ENCODE measurements at places on chromosomes 6 and 20. TPM values are rescaled to one million over a fixed set of nuclear protein-coding genes. Genes with fewer than 3 reads are reported as not detected.

Gene CYP24A1
- not detected for polyA plus RNA-seq

DNA sequence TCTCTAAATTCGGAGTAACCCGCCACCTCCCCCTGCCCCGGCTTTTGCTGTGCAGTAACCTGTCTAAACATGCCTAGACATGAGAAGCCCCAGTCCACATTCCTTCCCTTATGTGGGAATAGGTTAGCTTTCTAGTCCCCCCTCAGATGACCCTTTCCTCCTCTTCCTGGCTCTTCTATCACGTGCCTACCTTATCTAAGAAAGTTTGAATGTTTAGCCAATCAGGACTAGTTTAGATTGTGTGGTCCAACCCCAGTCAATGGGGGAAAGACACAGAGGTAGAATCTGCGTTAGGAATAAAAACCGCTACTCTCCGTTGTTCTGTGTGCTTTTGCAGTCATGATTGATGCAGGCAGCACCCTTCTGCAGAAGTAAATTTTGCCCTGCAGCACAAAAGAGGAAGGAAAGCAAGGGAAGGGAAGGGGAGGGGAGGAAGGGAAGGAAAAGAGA, 69.0 kb upstream of the CD93 start:
- no peaks in the 10 kb centered on the region for H3K36me3 ChIP-seq
- peaks cover 23% of the 10 kb centered on the region for H3K4me1 ChIP-seq
- no peak overlapping the region for H3K4me3 ChIP-seq
- no peak for DNase-seq
- H3K27me3 ChIP-seq: no peaks in the 10 kb centered on the region

Gene TNNC2
- polyA plus RNA-seq: 0.53 TPM

DNA sequence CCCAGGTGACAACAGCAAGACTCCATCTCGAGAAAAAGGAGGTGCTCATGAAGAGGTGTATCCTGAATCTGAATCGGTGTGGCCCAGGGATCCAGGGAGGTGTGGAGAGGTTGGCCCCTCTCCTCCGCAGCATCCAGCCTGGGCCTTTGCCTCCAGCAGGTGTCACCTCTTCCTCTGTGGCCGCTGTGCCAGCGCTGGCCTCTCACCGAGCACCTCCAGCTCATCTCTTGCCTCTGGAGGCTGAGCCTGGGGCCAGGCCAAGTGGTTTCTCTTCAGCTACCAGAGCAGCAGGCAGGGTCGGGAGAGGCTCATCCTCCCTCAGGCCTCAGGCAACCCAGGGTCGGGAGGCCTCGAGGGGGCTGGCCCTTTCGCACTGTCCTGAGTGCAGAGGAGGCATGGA, 1.2 kb upstream of the COL20A1 start:
- peaks cover 21% of the 10 kb centered on the region for H3K27me3 ChIP-seq
- peaks cover 24% of the 10 kb centered on the region for H3K36me3 ChIP-seq
- no peak overlapping the region for H3K4me3 ChIP-seq
- H3K27ac ChIP-seq: no peak overlapping the region
- H3K4me1 ChIP-seq: no peaks in the 10 kb centered on the region
- no peak for DNase-seq

Gene VGLL2
- polyA plus RNA-seq: not detected

DNA sequence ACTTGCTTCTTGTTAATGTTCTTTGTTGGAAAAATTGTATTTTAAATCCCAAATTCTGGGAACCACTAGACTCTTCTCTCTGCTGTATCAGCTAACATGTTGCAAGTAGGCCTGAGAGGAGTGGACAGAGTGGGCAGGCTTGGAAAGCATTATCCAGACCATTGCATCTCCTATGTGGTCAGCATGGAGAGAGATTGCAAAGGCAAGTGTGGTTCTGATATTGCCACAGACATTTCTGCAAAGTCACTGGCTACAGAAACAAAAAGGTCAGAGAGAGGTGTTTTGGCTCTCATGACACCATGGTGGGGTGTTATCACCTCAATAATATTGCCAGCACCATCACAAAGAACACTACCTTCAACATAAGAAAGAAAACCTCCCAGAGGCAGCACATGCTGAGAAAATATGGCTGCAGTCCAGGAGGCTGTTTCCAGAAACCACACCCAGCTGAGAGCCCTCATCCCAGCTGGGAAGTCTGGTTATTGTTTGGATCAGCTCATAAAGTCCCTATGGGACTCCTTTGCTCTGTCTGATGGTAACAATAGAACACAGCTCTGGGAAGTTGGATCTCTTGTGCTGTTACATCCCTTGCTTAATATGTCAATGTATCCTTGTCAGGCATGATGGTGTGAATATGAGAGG, 78.2 kb upstream of the TBX18 start:
- H3K36me3 ChIP-seq: no peaks in the 10 kb centered on the region
- no peak overlapping the region for H3K4me3 ChIP-seq
- no peak overlapping the region for H3K27ac ChIP-seq

Gene ADGRF5
- not detected for polyA plus RNA-seq

DNA sequence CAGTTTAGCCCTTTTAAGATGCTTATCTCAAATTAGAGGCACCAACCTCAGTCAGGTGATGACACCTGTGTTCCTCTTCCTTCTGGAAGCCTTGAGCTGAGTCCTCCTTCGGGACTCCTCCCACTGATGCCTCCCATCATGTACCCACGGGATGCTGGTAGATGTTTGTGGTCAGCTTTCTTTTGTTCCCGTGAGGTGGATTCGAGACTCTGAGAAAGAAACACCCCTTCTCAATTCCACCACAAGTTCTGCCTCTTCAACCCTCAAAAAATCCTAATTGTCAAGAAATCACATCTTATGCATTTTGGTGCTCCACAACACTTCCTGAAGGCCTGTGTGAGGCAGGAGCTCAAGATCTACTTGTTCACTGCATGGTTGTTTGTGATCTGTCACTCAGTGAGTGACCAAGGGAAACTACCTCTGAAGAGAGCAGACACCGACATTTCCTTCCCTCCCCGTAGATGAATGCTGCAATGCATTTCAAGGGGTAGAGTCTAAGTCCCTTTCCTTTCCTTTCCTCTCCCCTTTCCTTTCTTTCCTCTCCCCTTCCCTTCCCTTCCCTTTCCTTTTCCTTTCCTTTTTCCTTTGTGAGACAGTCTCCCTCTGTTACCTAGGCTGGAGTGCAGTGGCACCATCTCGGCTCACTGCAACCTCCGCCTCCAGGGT, 50.5 kb downstream of the PCNA start:
- no peaks in the 10 kb centered on the region for H3K36me3 ChIP-seq
- H3K27me3 ChIP-seq: no peaks in the 10 kb centered on the region

- peaks cover 65% of the 10 kb centered on the region for H3K27me3 ChIP-seq
- no peak for DNase-seq
- no peaks in the 10 kb centered on the region for H3K4me1 ChIP-seq
- H3K27ac ChIP-seq: no peak overlapping the region
- H3K36me3 ChIP-seq: no peaks in the 10 kb centered on the region
These were observed 9.5 kb upstream of the UQCC2 start for GRCh38 chr6:33720998-33721397.

DNA sequence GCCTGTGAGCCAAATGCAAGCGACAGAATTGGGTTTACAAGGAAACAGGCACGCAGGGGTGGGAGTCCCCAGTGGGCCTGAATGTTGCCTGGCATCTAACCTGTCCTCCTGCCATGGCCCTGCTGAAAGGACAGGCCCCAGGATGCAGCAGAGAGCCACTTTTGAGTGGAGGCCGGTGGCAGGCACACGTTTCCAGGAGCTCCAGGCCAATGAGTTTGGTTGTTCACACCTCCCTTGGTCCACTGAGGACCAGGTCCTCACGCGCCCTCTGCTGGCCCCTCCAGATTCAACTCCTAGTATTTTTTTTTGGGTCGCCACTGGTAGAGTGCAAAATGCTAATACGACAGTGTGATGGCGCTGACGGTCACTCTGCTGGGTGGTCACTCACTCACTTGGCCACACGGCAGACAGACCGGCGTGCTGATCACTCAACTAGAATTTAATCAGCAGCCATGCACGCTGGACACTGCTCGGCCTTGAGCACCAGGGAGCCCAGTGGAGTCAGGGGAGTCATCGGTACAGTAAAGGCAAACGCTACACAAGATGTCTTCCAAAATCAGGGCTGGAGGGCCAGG, 81.7 kb upstream of the NFATC2 start:
- H3K27me3 ChIP-seq: no peaks in the 10 kb centered on the region
- H3K36me3 ChIP-seq: peaks cover 12% of the 10 kb centered on the region
- peak; percentile 57 for DNase-seq
- no peaks in the 10 kb centered on the region for H3K4me1 ChIP-seq

GRCh38 chr6:24547243-24547642, 52.5 kb downstream of the ALDH5A1 start:
- H3K4me1 ChIP-seq: no peaks in the 10 kb centered on the region
- H3K36me3 ChIP-seq: no peaks in the 10 kb centered on the region
- H3K27ac ChIP-seq: no peak overlapping the region
- no peak for DNase-seq
- H3K27me3 ChIP-seq: peaks cover 7% of the 10 kb centered on the region

Gene CCN2
- 1,345 TPM for polyA plus RNA-seq

Gene KIZ
- polyA plus RNA-seq: 9.9 TPM

GRCh38 chr6:166112580-166112979, 55.1 kb downstream of the TBXT start:
- H3K36me3 ChIP-seq: no peaks in the 10 kb centered on the region
- no peak overlapping the region for H3K4me3 ChIP-seq
- DNase-seq: peak; percentile 53
- no peak overlapping the region for H3K27ac ChIP-seq
- H3K27me3 ChIP-seq: peaks cover 7% of the 10 kb centered on the region
- no peaks in the 10 kb centered on the region for H3K4me1 ChIP-seq

All from IMR-90 (cell line).